ENCODE measurements at places on chromosomes 6 and 20. TPM values are rescaled to one million over a fixed set of nuclear protein-coding genes. Genes with fewer than 3 reads are reported as not detected.

The SPATS1 gene
- not detected for total RNA-seq

The GABRR1 gene
- total RNA-seq, result not detected

The GSTA3 gene
- total RNA-seq, result not detected

- no peak for DNase-seq
Measured at GRCh38 chr6:114312931-114313330, 29.9 kb downstream of the HS3ST5 start.

- no peak for DNase-seq
Measured at GRCh38 chr6:150213301-150213700, 70.5 kb downstream of the PPP1R14C start.

Measured in B cell (primary cell).